Stimulated activated CD4-positive, alpha-beta T cell treated with anti-CD3 and anti-CD28 coated beads, TNF-alpha, amount 100 ng/mL, for 24 hours (primary cell): ENCODE measurements at places on chromosomes 6 and 20.

- no peak for DNase-seq
Observed at GRCh38 chr6:79631693-79632172, 604 bp downstream of the SH3BGRL2 start.

DNA sequence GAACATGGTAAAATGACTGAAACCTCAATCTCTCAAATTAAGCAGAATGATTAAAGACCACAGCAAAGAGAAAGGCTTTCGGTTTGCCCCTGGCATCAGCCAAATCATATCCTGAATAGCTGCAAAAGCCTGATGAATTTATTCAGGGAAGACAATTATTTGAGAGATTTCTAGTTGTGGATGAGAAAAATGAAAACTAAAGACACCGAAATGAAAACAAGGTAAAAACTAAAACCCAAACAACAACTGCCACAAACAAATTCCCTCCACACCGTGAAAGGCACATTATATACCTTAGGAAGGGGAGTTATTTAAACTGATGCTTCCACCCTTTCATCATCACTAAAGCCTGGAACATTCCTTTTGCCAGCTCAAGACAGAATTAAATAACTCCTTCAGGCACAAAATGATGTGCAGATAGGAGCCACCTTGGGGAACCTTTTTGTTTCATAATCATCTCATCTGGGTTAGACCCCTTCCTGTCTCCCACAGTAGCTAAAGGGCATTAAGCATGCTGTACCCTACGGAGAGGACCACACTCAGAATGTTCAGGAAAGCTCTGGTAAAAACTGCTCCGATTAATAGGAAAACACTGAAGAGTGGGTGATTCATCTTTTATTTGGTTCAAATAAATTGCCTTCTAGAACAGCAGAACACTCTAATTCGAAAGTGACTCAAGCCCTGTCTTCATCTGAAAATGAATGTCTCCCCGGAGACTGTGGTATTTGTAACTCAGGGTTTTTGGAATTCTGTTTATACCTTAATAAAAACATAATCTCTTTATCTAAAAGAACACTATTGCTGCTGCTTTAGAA, 9.1 kb upstream of the ANKRD60 start:
- no peak for DNase-seq

DNA sequence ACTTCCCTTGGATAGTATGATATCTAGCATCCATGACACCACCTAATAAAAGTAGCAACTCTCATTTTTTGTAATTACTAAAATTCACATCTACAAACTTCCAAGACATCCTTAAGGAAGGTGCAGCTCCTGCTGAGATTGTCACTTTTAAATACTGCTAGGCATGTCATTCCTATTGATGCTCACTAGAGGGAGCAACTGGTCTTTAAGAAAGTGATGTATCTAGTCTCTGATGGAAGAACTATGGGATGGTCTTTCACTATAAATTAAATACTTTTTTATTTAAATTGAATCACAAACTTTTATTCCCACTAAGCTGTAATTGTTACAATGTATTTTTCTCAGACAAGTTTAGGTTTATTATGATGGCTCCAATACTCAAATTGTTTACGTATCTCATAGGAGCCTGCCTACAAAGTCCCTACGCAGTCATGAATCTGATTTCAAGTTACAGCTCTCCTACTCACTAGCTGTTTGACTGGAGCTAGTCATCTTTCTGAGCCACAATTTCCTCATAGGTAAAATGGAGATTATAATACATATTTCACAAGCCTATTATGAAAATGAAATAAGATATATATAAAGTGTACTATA, 8.1 kb upstream of the TSPYL1 start:
- no peak for DNase-seq

DNA sequence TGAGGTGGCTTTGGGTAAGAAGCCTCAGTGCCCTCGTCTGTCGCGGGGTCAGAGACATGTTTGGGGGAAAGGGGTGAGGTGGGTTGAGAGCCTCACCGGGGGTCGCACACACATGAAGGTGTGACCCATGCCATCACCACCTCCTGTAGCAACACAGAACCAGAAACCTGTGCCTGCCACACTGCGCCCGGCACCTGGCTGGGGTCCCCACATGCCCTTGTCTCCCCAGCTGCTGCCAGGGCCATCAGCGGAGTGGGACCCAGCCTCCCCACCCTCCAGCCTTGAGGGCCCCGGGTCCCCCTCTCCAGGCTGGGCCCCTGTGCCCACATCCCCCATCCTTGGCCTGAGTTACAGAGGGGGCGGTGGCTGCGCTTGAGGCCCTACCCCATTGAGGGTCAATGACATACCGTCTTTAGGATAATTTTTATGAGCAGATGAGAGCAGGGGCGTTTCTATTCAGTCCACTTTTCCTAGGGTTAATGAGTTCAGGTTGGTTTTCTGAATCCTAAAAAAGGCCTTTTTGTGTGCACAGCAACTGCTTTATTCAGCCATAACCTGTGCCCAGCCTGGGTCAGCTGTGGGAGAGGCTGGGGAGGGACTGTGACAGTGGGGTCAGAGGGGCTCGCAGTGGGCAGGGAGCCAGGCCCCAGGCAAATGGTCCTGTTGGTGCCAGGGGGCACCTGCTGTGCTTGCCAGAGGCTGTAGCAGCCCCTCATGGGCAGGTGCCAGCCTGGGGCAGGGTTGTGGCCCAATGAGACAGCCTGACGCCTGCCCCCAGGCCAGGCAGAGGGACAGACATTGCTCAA, 19.4 kb downstream of the APCDD1L start:
- no peak for DNase-seq

- DNase-seq, result no peak
Observed at GRCh38 chr6:34523441-34524206, 32.5 kb downstream of the SPDEF start.

GRCh38 chr6:116326996-116327395, 43.8 kb upstream of the DSE start:
- DNase-seq, result no peak

DNA sequence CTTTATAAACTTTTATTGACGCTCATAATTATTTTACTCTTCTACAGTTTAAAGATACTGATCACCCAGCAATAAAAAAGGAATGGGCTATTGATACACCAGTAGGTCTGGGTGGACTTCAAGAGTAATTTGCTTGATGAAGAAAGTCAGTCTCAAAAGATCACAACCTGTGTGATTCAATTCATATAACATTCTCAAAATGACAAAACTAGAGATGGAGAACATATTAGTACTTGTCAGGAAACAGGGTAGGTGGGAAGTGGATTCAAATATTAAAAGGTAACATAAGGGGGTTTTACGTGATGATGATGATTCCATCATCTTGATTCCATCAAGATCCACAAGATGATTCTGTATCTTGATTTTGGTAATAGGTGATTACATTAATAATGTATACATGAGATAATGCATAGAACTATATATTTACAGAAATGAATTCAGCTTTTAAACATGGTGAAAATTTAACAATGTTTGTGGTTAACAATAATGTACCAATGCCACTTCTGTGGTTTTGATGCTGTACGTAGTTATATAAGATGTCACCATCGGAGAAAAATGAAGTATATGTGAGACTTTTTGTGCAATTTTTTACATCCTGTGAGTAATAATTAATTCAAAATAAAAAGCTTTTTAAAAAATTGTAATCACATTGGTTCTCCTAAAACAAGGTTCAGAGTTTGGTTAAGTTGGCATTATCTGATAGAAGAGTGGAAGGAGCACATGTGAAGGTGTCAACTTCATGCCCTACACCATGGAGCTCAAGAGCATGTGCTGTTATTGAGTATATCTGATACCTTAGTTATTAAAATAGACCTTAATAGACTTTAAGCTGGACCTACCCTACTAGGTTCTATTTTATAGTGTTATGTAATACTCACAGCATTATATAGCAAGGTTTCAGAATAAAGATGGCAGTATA, 66.3 kb upstream of the DYNLRB1 start:
- no peak for DNase-seq

- DNase-seq, result no peak
Observed at GRCh38 chr6:81763051-81763450, 10.6 kb upstream of the TENT5A start.

- DNase-seq, result no peak
Observed at GRCh38 chr6:133546098-133546497, 304.9 kb downstream of the EYA4 start.
